ENCODE measurements at places on chromosomes 7 and 10.

DNA sequence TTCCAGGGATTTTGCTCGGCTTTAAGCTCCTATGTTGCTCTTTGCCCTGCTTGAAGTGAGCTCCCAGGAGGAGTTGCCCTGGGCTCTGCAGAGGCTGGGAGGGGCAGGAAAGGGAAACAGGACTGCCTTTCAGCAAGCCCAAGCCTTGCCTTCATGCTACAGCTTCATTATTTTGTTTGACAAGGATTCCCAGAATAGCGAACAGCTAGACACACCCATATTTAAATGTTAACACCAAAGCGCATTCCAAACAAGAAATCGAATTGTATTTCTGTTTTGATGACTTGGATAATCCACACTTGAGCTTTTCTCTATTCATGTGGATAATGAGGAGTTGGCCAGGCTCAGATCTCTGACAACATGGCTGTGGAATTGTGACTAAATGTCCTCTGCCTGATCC lies 6.3 kb downstream of the KIAA1217 start:
- no peak for DNase-seq

- no peak for DNase-seq
These were observed 31.4 kb upstream of the DLX6 start for GRCh38 chr7:96973986-96974385.

GRCh38 chr10:13750299-13751190 lies 163.8 kb downstream of the PRPF18 start:
- no peak for DNase-seq

- no peak for DNase-seq
These were observed 340.1 kb downstream of the NXPH1 start for GRCh38 chr7:8773518-8773917.

GRCh38 chr7:10657201-10657600 lies 316.5 kb upstream of the PHF14 start:
- DNase-seq = no peak

- DNase-seq = no peak
These were observed 440.3 kb upstream of the FOXK1 start for GRCh38 chr7:4241791-4242190.

- DNase-seq = no peak
These were observed 21.9 kb upstream of the SFTPA2 start for GRCh38 chr10:79582096-79582495.

All from fibroblast of skin of left quadriceps (primary cell).